ENCODE measurements at places on chromosomes 11 and 22. TPM values are rescaled to one million over a fixed set of nuclear protein-coding genes. Genes with fewer than 3 reads are reported as not detected.

SLC22A6 gene
- total RNA-seq, result not detected

DNA sequence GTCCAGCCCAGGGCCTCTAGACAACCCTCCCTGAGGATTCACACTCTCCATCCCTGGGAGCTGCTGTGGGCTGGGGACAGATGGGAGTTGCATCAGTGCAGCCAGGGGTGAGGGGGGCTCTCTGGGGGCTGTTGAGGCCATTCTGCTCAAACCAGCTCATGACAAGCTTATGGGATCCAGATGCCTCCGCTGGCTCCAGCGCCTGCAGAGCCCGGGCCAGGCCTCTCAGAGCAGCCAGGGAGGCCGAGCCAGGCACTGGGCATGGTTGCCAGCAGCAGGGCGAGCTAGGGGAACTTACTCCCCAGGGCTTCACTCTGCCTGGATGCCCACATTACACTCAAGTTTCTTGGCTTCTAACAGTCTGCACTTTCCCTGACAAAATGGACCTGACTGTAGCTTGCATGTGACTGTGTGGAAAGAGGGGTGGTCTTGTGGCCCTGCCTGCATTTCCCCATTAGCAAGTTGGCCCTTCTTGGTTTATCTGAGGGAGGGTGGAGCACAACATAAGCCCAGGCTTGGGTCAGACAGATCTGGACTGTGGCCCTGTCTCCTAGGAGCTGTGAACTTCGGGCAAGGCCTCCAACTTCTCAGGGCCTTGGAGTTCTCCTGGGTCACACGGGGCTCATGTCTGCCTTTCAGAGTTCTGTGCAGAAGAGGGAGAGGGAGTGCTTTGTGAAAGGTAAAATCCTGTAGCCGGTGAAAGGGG lies 34.5 kb upstream of the CYB5R3 start:
- no peak for DNase-seq
- H3K36me3 ChIP-seq, result no peaks in the 10 kb centered on the region
- H3K27me3 ChIP-seq, result no peaks in the 10 kb centered on the region

DNA sequence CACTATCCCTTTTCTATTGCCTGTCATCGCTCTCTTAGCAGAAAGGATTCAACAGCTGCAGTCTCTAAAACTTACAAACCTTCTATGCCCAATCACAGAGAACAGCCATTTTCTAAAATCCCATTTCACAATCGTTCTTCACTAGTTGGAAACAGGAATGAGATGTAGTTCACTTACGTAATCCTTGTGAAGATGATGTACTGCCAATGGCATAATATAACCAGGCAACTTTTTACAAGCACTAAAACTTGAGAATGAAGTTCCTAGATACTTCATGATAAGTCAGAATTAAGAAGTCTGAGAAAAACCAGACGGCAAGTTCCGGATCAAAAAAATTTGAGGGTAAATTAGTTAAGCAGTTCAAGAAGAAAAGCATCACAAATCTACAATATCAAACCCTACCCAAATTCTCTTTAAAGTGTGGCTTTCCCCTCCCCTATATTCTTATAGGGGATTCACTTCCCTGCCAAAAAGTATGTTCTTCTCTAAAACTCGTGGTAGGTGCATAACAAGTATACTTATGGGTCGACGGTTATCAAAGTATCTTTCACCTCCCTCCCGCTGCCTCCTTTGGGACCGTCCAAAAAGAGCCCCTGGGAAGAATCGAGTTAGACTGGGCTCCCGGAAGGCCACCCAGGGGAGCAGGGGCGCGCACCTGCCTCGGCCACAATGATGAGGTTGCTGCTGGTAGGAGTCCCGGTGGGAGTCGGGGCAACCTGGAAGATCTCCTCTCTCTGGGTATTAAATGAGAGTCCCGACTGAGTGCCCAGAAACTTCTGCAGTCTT lies 666 bp downstream of the MSANTD4 start:
- no peaks in the 10 kb centered on the region for H3K27me3 ChIP-seq
- H3K4me1 ChIP-seq, result peaks cover 31% of the 10 kb centered on the region
- H3K27ac ChIP-seq, result peak overlapping the region; percentile 80

- H3K27ac ChIP-seq, result no peak overlapping the region
- no peak overlapping the region for H3K4me3 ChIP-seq
- H3K4me1 ChIP-seq, result no peaks in the 10 kb centered on the region
- H3K36me3 ChIP-seq, result no peaks in the 10 kb centered on the region
- DNase-seq, result no peak
Observed at GRCh38 chr22:49079027-49079725, 748.5 kb downstream of the BRD1 start.

BSCL2 gene
- total RNA-seq, result 74.9 TPM

DNA sequence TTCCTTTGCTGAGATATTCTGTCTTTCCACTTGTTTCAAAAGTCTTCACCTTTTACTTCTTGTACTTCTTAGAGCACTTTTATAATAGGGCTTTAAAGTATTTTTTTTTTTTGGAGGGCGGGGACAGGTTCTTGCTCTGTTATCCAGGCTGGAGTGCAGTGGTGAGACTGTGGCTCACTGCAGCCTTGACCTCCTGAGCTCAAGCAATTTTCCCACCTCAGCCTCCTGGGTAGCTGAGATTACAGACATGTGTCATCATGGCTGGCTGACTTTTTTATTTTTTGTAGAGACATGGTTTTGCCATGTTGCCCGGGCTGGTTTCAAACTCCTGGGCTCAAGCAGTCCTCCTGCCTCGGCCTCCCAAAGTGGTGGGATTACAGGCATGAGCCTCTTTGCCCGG lies 57.9 kb downstream of the DYNC2H1 start:
- H3K4me3 ChIP-seq, result no peak overlapping the region
- no peaks in the 10 kb centered on the region for H3K36me3 ChIP-seq
- no peaks in the 10 kb centered on the region for H3K4me1 ChIP-seq
- DNase-seq, result no peak

DNA sequence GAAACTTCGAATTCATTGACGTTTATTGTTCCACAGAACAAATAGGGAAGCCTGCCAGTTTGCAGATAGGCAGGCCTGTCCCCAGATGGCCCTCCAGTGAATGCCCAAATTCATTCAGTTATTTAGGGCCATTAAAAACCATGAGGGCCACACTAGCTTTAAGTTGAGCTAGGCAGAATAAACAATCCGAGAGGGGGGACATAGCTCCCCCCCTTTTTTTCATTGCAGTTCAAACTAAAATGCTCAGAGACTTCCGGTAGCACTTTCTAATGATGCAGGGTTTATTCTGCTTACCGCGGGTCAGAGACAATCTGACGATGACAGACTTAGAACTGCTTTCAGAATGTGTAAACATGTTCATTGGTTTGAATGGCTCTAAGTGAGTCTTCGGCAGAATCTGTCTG lies 72.0 kb downstream of the ZBTB16 start:
- H3K4me3 ChIP-seq, result no peak overlapping the region
- H3K36me3 ChIP-seq, result peaks cover 14% of the 10 kb centered on the region
- H3K27me3 ChIP-seq, result no peaks in the 10 kb centered on the region
- peaks cover 100% of the 10 kb centered on the region for H3K4me1 ChIP-seq

DNA sequence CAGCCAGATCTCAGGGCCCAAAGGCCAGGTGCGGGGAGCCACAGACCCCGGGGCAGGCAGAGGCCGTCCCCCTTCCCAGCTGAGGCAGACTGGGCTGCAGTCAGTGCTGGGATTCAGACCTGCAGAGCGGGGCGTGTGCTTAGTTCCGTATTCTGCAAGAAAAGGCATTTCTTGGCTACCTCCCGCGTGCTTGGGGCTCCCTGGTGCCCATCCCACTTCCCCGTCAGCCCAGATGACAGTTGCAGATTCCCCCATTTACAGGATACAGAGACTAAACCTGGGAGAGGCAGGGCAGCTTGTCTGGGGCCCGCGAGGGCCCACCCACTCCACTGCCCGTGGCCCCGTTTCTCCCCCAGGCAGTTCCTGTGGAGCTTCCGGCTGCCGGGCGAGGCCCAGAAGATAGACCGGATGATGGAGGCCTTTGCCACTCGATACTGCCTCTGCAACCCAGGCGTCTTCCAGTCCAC lies 18.3 kb downstream of the CYTH4 start:
- no peaks in the 10 kb centered on the region for H3K36me3 ChIP-seq
- H3K27ac ChIP-seq, result no peak overlapping the region
- H3K27me3 ChIP-seq, result no peaks in the 10 kb centered on the region
- no peak for DNase-seq
- no peaks in the 10 kb centered on the region for H3K4me1 ChIP-seq

- peak; percentile 74 for DNase-seq
- H3K36me3 ChIP-seq, result no peaks in the 10 kb centered on the region
- H3K27ac ChIP-seq, result no peak overlapping the region
Observed at GRCh38 chr11:2269601-2270321, 627 bp downstream of the ASCL2 start.

GRCh38 chr11:355581-356458 lies 13.5 kb upstream of the B4GALNT4 start:
- no peak for DNase-seq
- H3K4me1 ChIP-seq, result peaks cover 40% of the 10 kb centered on the region
- peak overlapping the region; percentile 100 for H3K27ac ChIP-seq
- no peaks in the 10 kb centered on the region for H3K27me3 ChIP-seq
- no peaks in the 10 kb centered on the region for H3K36me3 ChIP-seq
- peak overlapping the region; percentile 42 for H3K4me3 ChIP-seq

All from vagina (tissue), 2 donors.